Naive thymus-derived CD8-positive, alpha-beta T cell (primary cell): ENCODE measurements at places on chromosomes 6 and 20. TPM values are rescaled to one million over a fixed set of nuclear protein-coding genes. Genes with fewer than 3 reads are reported as not detected.

- H3K4me1 ChIP-seq = peaks cover 9% of the 10 kb centered on the region
- no peaks in the 10 kb centered on the region for H3K36me3 ChIP-seq
- no peak overlapping the region for H3K27ac ChIP-seq
- no peak for DNase-seq
These were observed 66.0 kb upstream of the ADGRG6 start for GRCh38 chr6:142235791-142236190.

DNA sequence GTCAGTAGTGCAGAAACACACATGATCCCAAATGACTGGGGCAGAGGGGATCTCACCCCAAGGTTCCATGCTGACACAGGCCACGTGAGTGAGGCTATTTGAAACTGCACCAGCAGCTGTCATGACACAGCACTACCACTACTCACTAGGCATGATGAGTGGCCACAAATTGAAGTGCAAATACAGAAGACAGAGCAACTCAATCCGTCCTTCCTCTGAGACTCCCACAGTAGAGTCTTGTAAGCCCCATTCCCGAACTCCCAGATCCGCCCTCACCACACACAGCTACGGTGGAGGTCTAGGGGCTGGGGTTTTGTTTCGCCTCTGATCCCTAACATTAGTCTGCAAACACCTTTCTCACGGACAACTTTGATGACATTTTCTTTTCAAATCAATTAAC, 113.3 kb upstream of the NUP153 start:
- H3K36me3 ChIP-seq = no peaks in the 10 kb centered on the region
- DNase-seq = no peak
- H3K27me3 ChIP-seq = no peaks in the 10 kb centered on the region
- no peak overlapping the region for H3K4me3 ChIP-seq
- H3K27ac ChIP-seq = no peak overlapping the region

DNA sequence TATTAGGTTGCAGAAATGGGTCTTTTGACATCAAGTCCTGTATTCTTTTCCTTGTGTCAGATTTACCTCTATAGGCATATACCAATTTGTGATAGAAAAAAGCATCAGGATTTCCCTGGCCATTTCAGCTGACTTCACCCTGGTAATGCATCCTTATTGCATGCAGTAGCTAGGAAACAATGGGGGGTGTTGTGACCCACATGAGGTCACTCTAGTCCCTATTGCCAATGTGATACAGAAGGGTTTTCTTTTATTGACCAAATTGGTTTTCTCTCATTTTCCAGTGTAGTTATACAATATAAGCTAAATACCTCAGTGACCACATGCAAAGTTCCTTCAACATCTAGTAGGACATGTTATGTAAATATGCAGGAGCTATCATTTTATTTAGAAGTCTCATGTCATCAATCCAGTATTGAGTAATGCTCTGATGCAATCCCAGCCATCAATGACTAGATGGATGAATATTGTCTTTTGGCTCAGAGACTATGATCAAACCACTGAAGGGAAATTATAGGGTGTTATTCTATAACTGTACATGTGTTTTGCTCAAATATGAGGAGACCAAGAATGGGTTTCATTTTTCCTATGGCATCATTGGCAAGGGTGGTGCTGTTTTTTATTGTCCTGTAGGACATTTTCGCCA, 177.7 kb downstream of the KLHL32 start:
- H3K36me3 ChIP-seq = peaks cover 4% of the 10 kb centered on the region
- no peak for DNase-seq
- H3K4me1 ChIP-seq = no peaks in the 10 kb centered on the region
- no peak overlapping the region for H3K4me3 ChIP-seq
- no peaks in the 10 kb centered on the region for H3K27me3 ChIP-seq
- no peak overlapping the region for H3K27ac ChIP-seq

DNA sequence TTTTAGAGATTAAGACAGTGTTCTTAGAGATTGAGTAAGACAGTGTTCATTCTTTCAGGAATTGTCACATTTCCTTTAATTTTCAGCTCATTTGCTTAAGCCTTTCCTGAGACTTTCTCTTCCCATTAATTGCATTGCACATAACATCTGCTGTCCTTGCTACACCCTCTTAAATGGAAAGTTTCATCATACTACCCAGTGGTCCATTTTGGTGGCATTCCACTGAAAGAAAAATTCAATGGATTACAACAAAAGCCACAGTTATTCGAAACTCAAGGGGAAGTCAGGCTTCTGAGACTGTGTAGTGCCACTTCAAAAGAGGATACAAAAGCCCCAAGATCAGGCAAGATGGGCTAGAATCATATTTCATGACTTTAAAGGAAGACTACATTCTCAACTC, 64.0 kb downstream of the RSPO3 start:
- H3K27me3 ChIP-seq = peaks cover 22% of the 10 kb centered on the region
- no peaks in the 10 kb centered on the region for H3K4me1 ChIP-seq
- peaks cover 4% of the 10 kb centered on the region for H3K36me3 ChIP-seq
- H3K4me3 ChIP-seq = no peak overlapping the region
- DNase-seq = no peak
- no peak overlapping the region for H3K27ac ChIP-seq

- no peaks in the 10 kb centered on the region for H3K36me3 ChIP-seq
- no peak overlapping the region for H3K4me3 ChIP-seq
- DNase-seq = no peak
- peaks cover 4% of the 10 kb centered on the region for H3K27me3 ChIP-seq
- H3K4me1 ChIP-seq = no peaks in the 10 kb centered on the region
- H3K27ac ChIP-seq = no peak overlapping the region
These were observed 45.5 kb upstream of the SLC35F1 start for GRCh38 chr6:117861545-117861944.

ULBP3 gene
- not detected for total RNA-seq

- H3K4me3 ChIP-seq = no peak overlapping the region
- no peaks in the 10 kb centered on the region for H3K36me3 ChIP-seq
- no peaks in the 10 kb centered on the region for H3K27me3 ChIP-seq
- no peaks in the 10 kb centered on the region for H3K4me1 ChIP-seq
These were observed 97.2 kb upstream of the MAP7 start for GRCh38 chr6:136647363-136647852.

GRCh38 chr6:75337835-75338580, 53.4 kb upstream of the TMEM30A start:
- no peak overlapping the region for H3K27ac ChIP-seq
- peaks cover 25% of the 10 kb centered on the region for H3K27me3 ChIP-seq
- peaks cover 1% of the 10 kb centered on the region for H3K4me1 ChIP-seq
- DNase-seq = no peak
- H3K36me3 ChIP-seq = no peaks in the 10 kb centered on the region
- H3K4me3 ChIP-seq = no peak overlapping the region

ZBTB46 gene
- not detected for total RNA-seq

GRCh38 chr6:131062241-131063027, 611 bp downstream of the EPB41L2 start:
- H3K27ac ChIP-seq = peak overlapping the region; percentile 72
- peaks cover 25% of the 10 kb centered on the region for H3K4me1 ChIP-seq

LHFPL5 gene
- total RNA-seq = not detected

- no peaks in the 10 kb centered on the region for H3K36me3 ChIP-seq
- H3K27me3 ChIP-seq = no peaks in the 10 kb centered on the region
- peaks cover 69% of the 10 kb centered on the region for H3K4me1 ChIP-seq
- H3K4me3 ChIP-seq = peak overlapping the region; percentile 94
- peak overlapping the region; percentile 99 for H3K27ac ChIP-seq
These were observed 245.0 kb downstream of the ARID1B start for GRCh38 chr6:157021993-157022740.

DNA sequence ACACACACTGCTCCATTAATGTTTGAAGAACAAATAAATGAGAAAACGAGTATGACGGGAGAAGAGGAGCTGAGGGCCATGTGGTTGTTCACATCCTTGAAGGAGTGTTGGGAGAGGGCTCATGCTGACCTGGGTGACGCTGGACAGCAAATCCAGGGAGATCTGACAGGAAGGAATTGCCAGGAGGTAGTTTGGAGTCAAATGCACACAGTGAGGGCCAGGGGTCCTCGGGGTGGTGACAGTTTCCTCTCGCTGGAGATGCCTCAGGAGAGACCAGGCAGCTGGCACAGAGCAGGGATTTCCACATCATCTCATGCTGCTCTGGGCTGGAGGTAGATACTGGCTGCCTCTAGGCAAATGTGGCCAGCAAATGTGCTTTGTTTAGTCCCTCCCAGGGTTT, 2.0 kb upstream of the TMEM181 start:
- no peaks in the 10 kb centered on the region for H3K27me3 ChIP-seq
- no peak overlapping the region for H3K27ac ChIP-seq
- H3K4me1 ChIP-seq = peaks cover 28% of the 10 kb centered on the region

DNA sequence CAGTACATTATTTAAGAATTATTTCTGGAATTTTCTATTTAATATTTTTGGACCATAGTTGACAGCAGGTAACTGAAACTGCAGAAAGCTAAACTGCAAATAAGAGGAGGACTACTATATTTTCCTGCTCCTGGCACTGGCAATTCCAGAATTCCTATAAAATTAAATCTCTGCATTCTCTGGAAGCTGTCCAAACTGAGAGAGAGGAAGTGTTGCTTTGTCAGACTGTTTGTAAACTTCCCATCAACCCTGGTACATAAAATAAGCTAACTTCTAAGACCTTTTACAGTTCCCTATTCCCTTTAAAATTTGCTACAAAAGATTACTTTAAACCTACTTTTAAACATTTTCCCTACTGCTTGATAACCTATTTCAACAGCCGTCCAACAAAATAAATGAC, 196.1 kb upstream of the RUNX2 start:
- no peak for DNase-seq
- H3K4me1 ChIP-seq = peaks cover 7% of the 10 kb centered on the region
- no peaks in the 10 kb centered on the region for H3K27me3 ChIP-seq
- peaks cover 24% of the 10 kb centered on the region for H3K36me3 ChIP-seq
- H3K4me3 ChIP-seq = no peak overlapping the region
- H3K27ac ChIP-seq = no peak overlapping the region

GRCh38 chr20:1876975-1877608, 18.1 kb upstream of the SIRPA start:
- no peaks in the 10 kb centered on the region for H3K36me3 ChIP-seq
- H3K27ac ChIP-seq = no peak overlapping the region
- H3K4me3 ChIP-seq = no peak overlapping the region
- DNase-seq = no peak
- H3K27me3 ChIP-seq = peaks cover 7% of the 10 kb centered on the region

HLA-DRA gene
- 75.7 TPM for total RNA-seq

RING1 gene
- 59.1 TPM for total RNA-seq

ESR1 gene
- 2.8 TPM for total RNA-seq

VWA7 gene
- 0.52 TPM for total RNA-seq

MRPS18B gene
- 43.1 TPM for total RNA-seq

GRCh38 chr6:75931011-75931680, 141.3 kb downstream of the IMPG1 start:
- H3K36me3 ChIP-seq = no peaks in the 10 kb centered on the region
- DNase-seq = no peak
- H3K27me3 ChIP-seq = peaks cover 17% of the 10 kb centered on the region
- H3K4me1 ChIP-seq = peaks cover 6% of the 10 kb centered on the region

DNA sequence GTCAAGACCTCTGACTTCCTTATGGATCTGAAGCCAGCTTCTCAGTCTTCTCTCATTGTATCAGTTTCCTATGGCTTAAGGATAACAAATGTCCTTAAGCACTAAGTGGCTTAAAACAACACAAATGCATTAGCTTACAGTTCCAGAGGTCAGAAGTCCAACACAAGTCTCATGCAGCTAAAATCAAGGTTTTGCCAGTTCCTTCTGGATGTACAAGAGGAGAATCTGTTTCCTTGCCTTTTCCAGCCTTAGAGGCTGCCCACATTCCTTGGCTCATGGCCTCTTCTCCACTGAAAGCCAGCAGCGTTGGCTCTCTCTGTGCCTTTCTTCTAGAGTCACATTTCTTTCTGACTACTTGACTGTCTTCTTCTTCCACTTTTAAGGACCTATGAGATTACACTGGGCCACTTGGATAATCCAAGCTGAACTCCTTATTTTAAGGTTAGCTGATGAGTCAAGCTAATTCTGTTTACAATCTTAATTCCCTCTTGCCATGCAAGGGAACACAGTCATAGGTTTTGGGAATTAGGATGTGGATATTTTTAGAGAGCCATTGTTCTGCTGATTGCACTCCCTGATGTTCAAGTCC, 179.0 kb downstream of the BCAS1 start:
- H3K4me3 ChIP-seq = no peak overlapping the region
- DNase-seq = no peak
- H3K27me3 ChIP-seq = no peaks in the 10 kb centered on the region
- H3K36me3 ChIP-seq = no peaks in the 10 kb centered on the region
- H3K27ac ChIP-seq = peak overlapping the region; percentile 14

DNA sequence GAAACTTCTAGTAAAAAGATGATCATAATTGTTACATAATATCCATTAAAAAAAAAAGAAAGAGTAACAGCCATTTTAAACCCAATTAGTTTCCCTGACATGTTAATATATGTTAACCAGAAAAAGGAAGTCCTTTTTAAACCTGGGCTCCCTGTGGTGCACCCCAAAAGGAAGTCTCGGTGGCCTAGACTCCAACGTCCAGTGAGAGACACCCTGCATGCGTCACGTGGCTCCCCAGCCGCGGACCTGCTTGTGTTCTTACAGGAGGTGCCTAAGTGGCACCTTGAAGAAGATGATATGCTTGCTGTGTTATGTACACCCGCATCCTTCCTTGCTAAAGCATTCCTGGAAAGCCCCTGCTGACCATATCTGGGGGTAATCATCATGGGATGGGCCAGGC, 50.1 kb downstream of the FOXC1 start:
- no peaks in the 10 kb centered on the region for H3K4me1 ChIP-seq
- H3K36me3 ChIP-seq = peaks cover 4% of the 10 kb centered on the region
- no peak for DNase-seq
- H3K27me3 ChIP-seq = no peaks in the 10 kb centered on the region
- H3K27ac ChIP-seq = no peak overlapping the region
- no peak overlapping the region for H3K4me3 ChIP-seq

DNA sequence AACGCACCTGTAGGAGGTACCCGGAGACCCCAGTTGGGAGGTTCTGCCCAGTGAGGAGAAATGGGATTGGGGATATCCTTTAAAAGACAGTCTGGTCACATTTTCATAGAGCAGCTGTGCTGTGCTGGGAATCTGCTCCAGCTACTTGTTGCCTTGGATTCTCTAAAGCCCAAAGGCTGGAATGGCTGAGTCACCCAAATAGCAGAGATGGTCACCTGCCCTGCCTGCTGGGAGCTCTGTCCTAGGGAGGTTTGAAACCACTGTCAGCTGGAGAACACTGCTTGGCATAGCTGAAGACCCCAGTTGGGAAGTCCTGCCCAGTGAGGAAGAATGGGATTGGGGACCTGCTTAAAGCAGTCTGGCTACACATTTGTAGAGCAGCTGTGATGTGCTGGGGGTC, 34.8 kb upstream of the TFB1M start:
- peaks cover 14% of the 10 kb centered on the region for H3K36me3 ChIP-seq
- H3K27ac ChIP-seq = no peak overlapping the region
- DNase-seq = no peak
- no peak overlapping the region for H3K4me3 ChIP-seq
